Natural killer cell (primary cell): ENCODE measurements at places on chromosomes 12 and 14. TPM values are rescaled to one million over a fixed set of nuclear protein-coding genes. Genes with fewer than 3 reads are reported as not detected.

DNA sequence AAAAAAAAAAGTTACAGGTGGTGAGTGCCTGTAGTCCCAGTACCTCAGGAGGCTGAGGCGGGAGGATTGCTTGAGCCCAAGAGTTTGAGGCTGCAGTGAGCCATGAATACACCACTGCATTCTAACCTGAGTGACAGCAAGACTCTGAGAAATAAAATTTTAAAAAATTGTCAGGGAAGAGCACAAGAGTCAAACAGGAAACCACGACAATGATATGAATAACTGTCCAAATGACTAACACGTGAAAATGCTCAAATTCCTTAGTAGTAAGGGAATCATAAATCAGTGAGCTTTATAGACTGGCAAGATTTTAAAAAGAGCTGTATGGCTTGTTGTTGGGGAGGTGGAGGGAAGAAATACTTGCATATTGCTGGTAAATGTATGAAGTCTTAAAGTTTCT is 12.9 kb upstream of the ASPG start:
- H3K27me3 ChIP-seq = no peaks in the 10 kb centered on the region
- no peak overlapping the region for H3K27ac ChIP-seq
- no peak for DNase-seq
- no peaks in the 10 kb centered on the region for H3K36me3 ChIP-seq
- H3K4me1 ChIP-seq = no peaks in the 10 kb centered on the region

- H3K4me3 ChIP-seq = peak overlapping the region; percentile 93
- H3K36me3 ChIP-seq = peaks cover 28% of the 10 kb centered on the region
- no peaks in the 10 kb centered on the region for H3K27me3 ChIP-seq
- peaks cover 36% of the 10 kb centered on the region for H3K4me1 ChIP-seq
Observed at GRCh38 chr14:24430682-24431568, 1.2 kb downstream of the KHNYN start.

GRCh38 chr12:89603678-89604077 is 77.8 kb upstream of the POC1B start:
- H3K27ac ChIP-seq = no peak overlapping the region
- no peaks in the 10 kb centered on the region for H3K4me1 ChIP-seq
- DNase-seq = no peak
- H3K36me3 ChIP-seq = peaks cover 60% of the 10 kb centered on the region

SPATS2 gene
- total RNA-seq = 15.4 TPM

DNA sequence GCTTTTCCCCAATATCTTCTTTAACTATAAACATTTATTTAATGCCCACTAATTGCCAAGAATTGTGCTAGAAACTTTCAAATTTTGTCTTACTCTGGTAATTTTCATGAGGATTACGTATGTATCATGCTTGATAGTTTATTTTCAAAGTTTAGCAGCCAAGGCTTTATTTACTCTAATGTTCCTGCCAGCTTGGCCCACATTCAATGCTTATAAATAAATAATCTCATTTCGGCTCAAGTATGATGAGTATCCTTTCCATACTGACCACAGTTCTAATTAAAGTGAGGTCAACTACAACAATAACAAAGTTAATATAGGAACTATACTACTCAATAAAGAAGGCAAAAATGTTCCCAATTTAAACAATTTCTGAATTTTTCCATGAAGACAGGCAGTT is 259.2 kb downstream of the MED13L start:
- H3K4me1 ChIP-seq = no peaks in the 10 kb centered on the region
- DNase-seq = no peak
- peaks cover 32% of the 10 kb centered on the region for H3K36me3 ChIP-seq
- H3K4me3 ChIP-seq = no peak overlapping the region
- no peaks in the 10 kb centered on the region for H3K27me3 ChIP-seq
- no peak overlapping the region for H3K27ac ChIP-seq

- H3K4me1 ChIP-seq = no peaks in the 10 kb centered on the region
- DNase-seq = peak; percentile 79
- H3K27me3 ChIP-seq = no peaks in the 10 kb centered on the region
- H3K36me3 ChIP-seq = peaks cover 12% of the 10 kb centered on the region
- no peak overlapping the region for H3K4me3 ChIP-seq
Observed at GRCh38 chr12:51351913-51352532, 5.5 kb upstream of the CELA1 start.

- no peaks in the 10 kb centered on the region for H3K27me3 ChIP-seq
- no peak overlapping the region for H3K4me3 ChIP-seq
- peak overlapping the region; percentile 26 for H3K27ac ChIP-seq
- peaks cover 2% of the 10 kb centered on the region for H3K36me3 ChIP-seq
- DNase-seq = no peak
Observed at GRCh38 chr14:102916347-102917055, 6.0 kb upstream of the AMN start.

- no peaks in the 10 kb centered on the region for H3K4me1 ChIP-seq
- H3K27ac ChIP-seq = no peak overlapping the region
- DNase-seq = no peak
- H3K27me3 ChIP-seq = no peaks in the 10 kb centered on the region
Observed at GRCh38 chr12:2631653-2632350, 163.0 kb upstream of the FKBP4 start.

DNA sequence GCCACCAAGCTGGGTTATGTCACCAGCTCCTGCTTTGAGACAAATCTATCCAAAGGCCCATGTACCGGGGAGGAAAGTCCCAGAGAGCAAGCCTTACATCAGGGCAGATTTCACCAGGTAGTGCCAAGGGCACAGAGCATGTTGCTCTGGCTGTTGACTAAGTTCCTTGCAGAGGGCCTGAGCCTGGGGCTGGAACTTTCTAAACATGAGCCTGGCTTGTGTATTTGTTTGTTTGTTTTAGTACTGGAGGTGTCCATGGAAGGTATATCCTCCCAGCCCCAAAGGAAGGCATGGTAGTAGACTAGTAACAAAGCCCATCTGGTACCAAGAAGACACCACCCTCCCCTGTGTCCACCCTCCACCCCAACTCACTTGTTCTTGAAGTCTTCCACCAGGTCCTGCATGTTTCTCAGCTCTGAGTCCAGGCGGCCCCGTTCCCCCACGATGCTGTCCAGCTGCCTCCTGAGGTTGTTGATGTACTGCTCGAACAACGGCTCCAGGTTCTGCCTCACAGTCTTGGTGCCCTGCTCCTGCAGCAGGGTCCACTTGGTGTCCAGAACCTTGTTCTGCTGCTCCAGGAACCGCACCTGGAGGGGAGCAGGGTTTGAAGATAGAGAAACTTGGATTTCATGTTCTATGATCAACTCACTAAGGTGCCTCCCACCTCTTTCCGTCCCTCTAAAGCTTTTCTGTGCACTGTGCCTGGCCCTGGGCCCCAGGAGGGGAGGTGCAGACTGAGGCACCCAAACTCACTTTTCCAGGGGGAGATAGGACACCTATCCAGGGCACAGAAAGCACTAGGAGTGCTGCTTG is 1.4 kb downstream of the KRT5 start:
- H3K4me1 ChIP-seq = peaks cover 4% of the 10 kb centered on the region
- DNase-seq = no peak
- H3K36me3 ChIP-seq = no peaks in the 10 kb centered on the region
- H3K4me3 ChIP-seq = no peak overlapping the region
- no peaks in the 10 kb centered on the region for H3K27me3 ChIP-seq

DNA sequence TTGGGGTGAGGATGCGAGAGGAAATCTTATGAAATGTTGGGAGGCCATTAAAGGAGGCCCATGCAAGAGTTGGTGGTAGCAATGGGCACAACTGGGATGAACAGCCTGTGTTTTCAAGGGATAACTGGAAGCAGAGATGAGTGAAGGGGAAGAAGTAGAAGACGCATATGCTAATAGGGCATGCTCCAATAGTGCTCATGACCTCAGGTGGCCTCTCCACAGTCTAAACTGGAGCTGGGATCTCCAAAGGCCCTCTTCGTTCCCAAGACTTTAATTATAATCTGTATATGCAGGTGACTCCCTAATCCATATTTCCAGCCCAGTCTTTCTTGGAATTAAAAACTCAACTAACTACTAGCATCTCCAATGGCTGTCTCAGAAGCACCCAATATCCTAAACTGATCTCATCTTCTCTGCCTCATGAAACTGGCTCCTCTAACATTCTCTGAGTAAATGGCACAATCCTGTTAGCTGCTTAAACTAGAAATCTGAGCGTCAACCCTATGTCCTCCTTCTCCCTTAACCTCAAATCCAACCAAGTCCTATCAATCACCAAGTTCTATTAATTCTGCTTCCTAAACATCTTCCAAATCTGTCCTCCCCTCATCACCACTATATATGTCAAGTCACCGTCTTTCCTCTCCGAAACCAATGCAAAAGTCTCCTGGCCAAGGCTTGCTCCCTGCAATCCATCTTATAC is 2.8 kb upstream of the AJUBA start:
- H3K27ac ChIP-seq = no peak overlapping the region
- peaks cover 28% of the 10 kb centered on the region for H3K4me1 ChIP-seq
- DNase-seq = no peak
- H3K36me3 ChIP-seq = peaks cover 9% of the 10 kb centered on the region

DNA sequence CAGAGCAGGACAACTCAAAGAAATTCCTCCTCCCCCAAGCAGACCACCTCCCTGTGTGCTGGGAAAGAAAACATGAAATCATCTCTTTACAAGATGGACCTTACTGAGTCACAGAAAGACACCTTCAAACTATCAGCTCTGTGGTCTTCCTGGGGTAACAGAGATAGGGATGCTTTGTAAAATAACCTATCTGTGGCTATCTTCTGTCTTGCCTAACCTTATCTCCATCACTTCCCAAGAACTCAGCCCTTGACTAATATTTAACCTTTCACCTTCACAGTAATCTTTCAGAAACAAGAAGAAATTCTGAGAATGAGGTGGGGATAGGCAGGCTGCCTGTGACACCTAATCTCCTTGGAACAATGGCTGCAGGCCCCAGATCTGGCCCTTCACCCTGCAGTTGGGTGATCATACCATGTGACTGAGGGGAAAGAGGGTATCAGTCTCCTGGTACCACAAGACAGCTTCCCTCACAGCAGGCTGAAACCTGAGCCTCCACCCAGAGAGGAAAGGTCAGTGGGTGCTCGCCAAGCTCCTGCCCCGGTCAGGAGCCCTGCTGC is 27.4 kb upstream of the CEBPE start:
- no peak overlapping the region for H3K4me3 ChIP-seq
- H3K27me3 ChIP-seq = no peaks in the 10 kb centered on the region
- no peak for DNase-seq
- no peak overlapping the region for H3K27ac ChIP-seq
- no peaks in the 10 kb centered on the region for H3K36me3 ChIP-seq

GRCh38 chr12:112992541-112993398 is 14.5 kb downstream of the OAS2 start:
- no peak overlapping the region for H3K4me3 ChIP-seq
- peak; percentile 76 for DNase-seq
- no peak overlapping the region for H3K27ac ChIP-seq
- H3K27me3 ChIP-seq = no peaks in the 10 kb centered on the region
- H3K36me3 ChIP-seq = peaks cover 69% of the 10 kb centered on the region

KRT6C gene
- not detected for total RNA-seq

- H3K36me3 ChIP-seq = no peaks in the 10 kb centered on the region
- no peaks in the 10 kb centered on the region for H3K4me1 ChIP-seq
- DNase-seq = no peak
- H3K27ac ChIP-seq = no peak overlapping the region
Observed at GRCh38 chr14:86683561-86683960, 1153.6 kb downstream of the FLRT2 start.

GRCh38 chr12:42584651-42585111 is 4.9 kb downstream of the PRICKLE1 start:
- H3K4me1 ChIP-seq = peaks cover 5% of the 10 kb centered on the region
- H3K27ac ChIP-seq = no peak overlapping the region
- DNase-seq = no peak
- no peaks in the 10 kb centered on the region for H3K36me3 ChIP-seq
- no peak overlapping the region for H3K4me3 ChIP-seq

DNA sequence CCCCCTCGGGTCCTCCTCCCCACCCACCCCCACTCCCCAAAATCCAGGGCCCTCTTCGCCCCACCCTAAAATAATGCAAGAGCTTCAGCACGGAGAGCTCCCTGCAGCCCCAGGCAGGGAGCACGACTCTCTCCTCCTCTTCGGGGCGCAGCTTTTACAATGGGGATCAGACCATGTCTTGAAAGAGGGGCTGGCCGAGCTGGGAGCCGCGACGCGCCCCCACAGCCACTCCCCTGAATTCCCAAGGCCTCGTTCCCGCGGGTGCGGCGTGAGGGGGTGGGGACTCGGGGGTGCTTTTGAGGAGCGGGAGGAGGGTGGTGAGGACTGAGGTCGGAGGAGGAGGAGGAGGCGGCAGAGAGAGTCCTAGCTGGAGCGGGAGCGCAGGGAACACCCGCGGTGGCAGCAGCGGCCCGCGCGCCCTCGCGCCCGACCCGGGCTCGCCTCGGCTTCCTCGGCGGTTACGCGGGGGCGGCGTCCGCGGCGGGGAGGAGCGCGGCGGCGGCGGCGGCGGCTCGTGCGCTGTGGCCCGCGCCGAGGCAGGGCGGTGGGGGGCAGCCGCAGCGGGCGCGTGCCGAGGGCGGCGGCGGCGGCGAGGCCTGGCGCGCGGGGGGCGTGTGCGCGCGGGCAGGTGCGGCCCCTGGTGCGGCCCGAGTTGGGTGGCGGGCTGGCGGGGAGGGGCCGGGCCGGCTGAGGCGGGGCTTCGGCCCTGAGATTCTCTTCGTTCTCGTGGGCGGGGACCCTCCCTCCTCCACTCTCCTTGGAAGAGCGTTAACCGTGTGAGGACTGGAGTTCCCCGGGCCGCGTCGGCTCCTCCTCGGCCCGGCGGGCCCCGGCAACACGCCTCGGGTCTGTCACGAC is at the start of gene ANKS1B:
TSS of gene ANKS1B (minus strand) at position 666 of the 858 bp plus-strand sequence. CDS start 699 bp downstream, outside the sequence.
- H3K36me3 ChIP-seq = no peaks in the 10 kb centered on the region
- peaks cover 14% of the 10 kb centered on the region for H3K27me3 ChIP-seq
- H3K4me3 ChIP-seq = no peak within 1 kb of the TSS
- H3K4me1 ChIP-seq = peaks cover 5% of the 10 kb centered on the region
- no peak for DNase-seq

- H3K27me3 ChIP-seq = no peaks in the 10 kb centered on the region
- peak; percentile 55 for DNase-seq
- no peak overlapping the region for H3K27ac ChIP-seq
- H3K36me3 ChIP-seq = peaks cover 5% of the 10 kb centered on the region
- peaks cover 4% of the 10 kb centered on the region for H3K4me1 ChIP-seq
Observed at GRCh38 chr12:22631863-22632463, 7.0 kb downstream of the ETNK1 start.

FKBP4 gene
- total RNA-seq = 28.1 TPM

COX6A1 gene
- total RNA-seq = 152 TPM

KRT82 gene
- not detected for total RNA-seq

DNA sequence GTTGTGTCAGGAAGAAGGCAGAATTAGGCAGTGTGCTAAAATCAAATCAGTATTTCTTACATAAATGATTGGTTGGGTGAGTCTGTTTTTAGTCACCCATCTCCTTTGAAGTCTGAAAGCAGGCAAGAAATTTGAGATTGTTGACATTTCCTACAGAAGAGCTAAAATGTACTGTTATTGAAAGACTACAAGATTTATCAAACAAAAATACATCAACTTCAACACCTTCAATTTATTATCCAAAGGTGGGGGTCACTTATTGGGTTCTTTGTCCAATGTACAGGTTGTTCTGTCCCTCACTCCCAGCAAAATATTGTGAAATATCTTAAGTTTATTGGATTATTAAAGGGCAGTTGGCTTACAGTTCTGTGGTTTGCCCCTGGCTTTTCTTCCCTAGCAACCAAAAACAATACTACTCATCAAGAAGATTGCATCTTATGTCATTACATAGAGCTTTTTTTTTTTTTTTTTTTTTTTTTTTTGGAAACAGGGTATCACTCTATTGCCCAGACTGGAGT is 20.6 kb upstream of the PKP2 start:
- no peak overlapping the region for H3K4me3 ChIP-seq
- DNase-seq = no peak
- no peaks in the 10 kb centered on the region for H3K36me3 ChIP-seq
- no peaks in the 10 kb centered on the region for H3K4me1 ChIP-seq
- H3K27me3 ChIP-seq = no peaks in the 10 kb centered on the region

KCNC2 gene
- total RNA-seq = not detected
